Pulmonary artery endothelial cell (primary cell): ENCODE measurements at places on chromosomes 13 and 19.

- no peak for DNase-seq
Observed at GRCh38 chr13:27665333-27665732, 43.6 kb downstream of the POLR1D start.

DNA sequence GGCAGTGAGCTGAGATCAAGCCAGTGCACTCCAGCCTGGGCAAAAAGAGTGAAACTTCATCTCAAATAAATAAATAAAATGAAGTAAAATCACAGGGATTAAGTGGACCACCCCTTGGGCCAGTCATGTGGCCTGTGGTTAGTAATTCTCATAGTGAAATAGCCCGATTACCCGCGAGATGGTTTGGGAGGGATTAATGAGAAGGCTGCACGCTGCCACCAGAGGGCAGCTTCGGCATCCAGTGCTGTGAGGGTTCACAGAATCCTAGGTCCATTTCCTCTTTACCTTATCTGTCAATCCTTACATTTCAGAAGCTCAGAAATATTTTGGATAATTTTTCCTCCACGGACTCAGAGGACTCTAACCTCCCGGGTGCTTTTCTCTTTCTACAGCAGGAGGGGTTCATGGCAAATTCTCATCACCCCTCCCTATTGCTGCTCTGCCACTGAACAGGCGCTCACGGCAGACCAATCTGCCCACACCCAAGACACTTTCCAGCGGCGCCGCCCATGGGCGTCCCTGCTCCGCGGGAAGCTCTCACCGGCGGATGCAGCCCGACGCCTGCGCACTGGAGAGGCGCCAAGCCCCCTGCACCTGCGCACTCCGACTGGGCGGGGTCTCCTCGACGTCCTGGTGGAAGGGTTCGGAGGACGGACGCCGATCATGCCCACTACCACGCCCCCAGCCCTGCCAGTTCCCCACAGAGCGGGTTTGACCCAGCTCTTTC lies 11.0 kb downstream of the ZNF835 start:
- no peak for DNase-seq

DNA sequence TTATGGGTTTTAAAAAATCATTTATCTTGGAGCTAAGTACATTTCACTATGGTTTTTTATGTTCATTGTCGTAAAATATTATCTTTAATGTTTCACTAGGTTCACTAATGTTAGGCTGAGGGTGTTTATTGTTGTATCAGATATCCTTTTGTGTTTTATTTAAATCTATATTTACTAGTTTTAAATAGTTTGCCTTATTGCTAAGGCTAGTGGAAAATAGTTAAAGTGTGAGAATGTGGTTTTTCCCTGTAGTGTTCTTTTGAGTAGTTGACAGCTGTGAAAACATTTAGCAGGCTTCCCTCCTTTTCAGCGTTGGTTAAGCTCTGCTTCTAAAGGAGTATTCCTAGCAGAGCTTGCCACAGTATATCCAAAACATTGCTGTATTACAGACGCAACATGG lies 139.0 kb downstream of the TM9SF2 start:
- DNase-seq, result no peak

DNA sequence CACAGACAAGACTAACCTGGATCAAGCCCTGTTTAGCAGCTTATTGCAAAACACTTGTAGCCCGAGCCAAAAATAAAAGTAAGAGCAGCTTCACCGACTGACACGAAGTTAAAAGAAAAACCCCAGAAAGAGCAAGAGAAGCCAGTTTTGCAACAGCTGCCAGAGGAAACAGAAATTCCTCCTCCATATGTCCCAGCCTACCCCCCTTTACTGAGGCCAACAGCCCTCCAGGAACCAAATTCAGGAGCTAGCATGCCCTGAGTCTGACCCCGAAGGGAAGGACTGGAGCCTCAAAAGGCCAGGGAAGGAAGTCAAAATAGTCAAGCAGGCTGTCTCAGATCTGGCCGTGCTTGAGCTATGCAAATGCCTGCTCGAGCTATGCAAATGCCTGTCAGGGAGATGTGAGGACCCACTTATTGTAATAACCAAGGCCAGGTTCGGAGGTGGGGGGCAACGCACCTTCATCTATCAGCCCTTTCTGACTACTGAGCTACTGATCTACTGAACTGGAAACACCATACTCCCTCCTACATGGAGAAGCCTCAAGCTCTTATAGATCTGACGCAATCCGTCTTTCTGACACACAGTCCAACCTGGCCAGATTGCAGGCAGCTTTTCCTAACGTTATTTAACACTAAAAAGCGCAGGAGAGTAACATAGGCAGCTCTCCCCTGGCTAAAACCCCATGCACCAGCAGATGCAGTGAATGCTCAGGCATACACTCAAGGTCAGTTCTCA lies 6.7 kb downstream of the SIGLEC11 start:
- no peak for DNase-seq

DNA sequence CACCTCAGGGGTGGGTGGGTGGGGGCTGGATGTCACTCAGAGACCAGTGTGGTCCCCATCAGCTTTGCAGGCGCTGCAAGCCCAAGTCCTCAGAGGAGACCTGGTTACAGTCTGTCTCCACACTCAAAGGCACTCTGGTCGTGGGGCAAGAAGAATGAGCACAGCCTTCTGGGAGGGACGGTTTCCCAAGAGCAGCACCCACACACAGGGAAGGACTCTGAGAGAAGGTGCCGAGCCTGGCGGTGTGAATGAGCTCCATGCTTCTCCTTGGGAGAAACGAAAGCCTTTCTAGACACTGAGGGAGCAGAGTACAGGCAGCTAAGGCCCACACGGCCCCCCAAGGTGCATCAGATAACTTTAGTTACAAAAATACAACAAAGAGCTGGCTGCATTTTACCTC lies 473.6 kb downstream of the FOXO1 start:
- no peak for DNase-seq

DNA sequence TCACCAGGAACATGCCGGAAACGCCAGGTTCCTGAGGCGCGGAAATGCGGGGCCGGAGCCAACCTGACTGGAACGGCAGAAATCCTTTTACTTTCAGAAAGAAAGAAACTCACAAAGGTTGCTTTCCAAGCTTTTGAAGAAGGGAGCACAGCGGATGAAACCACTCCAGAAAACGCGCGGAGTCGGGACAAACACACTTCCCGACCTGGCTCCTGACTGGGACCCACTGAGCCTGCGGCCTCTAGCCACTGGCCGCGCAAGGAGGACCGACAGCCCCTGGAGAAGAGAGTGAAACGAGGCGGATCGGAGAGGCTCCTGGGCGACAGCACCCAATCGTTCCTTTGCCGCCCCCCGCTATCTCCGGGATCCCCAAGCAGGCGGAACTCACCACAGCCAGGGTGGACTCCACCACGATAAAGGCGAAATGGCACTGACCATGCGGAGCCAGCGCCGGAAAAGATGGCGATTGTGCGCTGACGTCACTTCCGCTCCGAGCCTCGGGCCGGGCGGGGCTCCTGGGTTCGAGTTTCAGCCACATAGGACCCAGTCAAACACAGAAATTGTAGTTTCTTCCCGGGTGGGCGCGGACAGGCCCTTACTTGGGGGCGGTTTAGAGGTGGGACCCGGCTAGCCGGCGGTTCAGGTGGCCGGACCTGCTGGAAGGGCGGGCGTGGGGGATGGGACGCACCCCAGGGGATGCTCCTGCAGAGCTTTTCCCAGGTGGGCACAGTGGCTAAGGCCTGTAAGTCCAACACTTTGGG lies at the start of gene ZNF121:
Gene ZNF121 (minus strand): TSS at position 432 of the 761 bp plus-strand sequence. CDS start 16,407 bp downstream, outside the sequence.
- DNase-seq, result peak; percentile 40

DNA sequence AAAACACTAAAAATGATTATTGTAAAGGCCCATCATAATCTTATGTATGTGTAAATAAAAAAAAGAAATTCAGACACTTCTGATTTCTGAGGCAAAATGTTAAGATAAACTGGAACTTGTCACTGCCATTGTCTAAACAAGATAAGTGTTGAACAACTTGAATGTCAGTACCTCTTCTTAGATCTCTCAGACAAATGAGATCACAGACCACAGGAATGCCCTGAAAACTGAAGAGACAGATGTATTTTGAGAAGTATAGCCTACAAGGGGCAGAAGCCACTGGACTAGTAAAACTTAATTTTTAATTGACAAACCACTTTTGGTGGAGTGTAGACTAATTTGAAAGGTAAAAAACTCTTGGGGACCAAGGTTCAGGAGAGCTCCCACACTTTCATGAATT lies 375.5 kb upstream of the SLITRK5 start:
- DNase-seq, result no peak

- no peak for DNase-seq
Observed at GRCh38 chr19:5170329-5170745, 170.3 kb downstream of the PTPRS start.

DNA sequence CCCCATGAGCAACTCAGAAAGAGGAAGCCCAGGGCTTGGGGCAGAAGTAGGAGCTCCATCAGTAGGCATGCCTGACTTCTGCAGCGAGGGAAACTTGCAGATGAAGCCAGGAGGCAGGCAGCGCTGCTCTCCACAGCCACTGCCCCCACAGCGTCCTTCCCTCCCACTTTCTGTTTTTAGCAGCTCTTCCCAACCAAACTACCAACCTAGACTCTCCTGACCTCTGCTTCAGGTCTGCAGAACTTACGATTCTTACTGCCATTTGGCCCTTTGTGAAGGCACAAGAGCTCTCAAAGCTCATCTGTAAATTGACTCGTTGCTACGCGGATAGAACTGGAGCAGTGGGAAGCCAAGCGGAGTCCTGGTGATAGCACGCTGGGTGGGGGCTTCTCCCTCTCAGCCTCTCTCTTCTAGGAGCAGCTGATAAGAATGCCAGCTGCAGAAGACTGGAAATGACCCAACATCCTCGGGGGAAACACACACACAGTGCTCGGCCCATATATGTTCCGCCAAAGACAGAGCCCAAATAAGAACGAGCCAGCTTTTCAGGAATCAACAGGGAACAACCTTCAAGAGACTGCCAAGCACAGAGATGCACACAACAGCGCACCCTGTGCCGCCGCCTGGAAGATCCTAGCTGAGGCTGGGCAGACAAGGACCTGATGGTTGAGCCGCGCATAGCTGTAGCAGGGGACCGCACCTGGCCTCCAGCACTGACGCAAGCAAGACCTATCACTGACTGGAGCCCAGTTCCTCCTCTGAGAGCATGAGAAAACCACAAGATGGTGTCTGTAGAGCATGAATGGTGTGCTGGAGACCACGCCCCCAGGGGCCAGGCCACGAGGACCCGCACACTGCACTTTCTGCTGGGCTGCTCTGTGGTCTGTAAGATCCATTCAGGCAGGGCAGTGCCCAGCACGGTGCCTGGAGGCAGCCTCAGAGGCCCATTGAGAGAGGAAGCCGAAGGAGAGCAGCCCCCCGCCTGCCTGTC lies 15.9 kb upstream of the SLC35E1 start:
- DNase-seq, result peak; percentile 26

GRCh38 chr19:9052894-9053293 lies 34.0 kb upstream of the OR1M1 start:
- DNase-seq, result no peak

- DNase-seq, result no peak
Observed at GRCh38 chr19:17654993-17655392, 33.2 kb downstream of the UNC13A start.

GRCh38 chr13:24997367-24997967 lies 98.5 kb upstream of the PABPC3 start:
- DNase-seq, result no peak

DNA sequence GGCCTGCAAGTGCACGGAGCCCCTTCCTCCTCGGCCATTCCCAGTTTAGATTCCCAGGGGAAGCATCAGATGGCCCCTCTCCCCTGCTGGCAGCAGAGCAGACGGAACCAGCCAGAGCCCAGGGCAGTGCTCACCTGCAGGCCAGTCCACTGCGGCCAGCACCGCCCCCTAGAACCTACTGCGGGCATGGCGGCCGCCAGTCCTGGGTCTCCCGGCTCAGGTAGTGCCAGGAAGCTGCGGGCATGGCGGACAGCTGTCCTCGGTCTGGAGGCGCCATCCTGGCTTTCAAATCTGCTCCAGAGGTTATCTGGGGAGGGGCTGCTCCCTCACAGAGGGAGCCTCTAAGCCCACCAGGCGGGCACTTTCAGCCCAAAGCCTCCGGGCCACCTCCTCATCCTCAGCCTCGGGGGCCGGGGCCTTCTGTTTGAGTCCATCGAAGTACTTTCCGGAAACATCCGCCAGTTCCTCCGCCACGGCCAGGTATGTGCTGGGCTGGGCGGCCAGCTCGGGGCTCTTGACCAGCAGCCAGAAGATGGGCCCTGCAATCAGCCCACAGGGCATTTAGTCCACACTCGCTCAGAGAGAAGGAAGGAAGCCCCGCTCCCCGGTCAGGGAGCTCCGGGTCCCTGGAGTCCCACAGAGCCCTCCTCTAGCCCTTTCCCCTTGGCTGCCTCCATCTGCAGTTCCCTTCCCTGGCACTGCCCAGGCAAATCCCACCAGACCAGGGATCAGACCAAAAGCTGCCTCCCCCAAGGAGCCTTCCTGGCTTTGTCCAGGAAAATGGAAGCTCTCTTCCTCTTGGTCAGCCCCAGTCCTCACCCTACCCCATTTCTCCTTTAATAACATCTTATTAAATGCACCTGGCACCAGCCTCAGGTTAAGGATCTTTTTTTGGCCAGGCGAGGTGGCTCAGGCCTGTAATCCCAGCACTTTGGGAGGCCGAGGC lies 7.0 kb upstream of the GP6 start:
- DNase-seq, result no peak

DNA sequence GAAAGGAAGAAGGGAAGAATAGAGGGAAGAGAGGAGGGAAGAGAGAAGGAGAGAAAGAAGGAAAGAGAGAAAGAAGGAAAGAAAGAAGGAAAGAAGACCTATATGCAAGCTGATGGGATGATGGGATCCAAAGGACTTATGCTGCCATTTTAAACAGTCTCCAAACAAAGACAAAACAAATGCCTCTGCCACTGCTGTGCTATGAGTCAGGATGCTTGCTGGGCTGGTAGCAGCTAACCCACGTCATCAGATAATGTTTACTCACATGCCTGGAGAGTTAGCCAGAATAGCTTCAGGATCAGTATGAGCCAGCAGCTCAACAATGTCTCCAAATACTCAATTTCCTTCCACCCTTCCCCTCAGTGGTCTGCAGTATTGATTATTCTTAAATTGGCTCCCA lies 12.0 kb upstream of the ZNF274 start:
- no peak for DNase-seq

DNA sequence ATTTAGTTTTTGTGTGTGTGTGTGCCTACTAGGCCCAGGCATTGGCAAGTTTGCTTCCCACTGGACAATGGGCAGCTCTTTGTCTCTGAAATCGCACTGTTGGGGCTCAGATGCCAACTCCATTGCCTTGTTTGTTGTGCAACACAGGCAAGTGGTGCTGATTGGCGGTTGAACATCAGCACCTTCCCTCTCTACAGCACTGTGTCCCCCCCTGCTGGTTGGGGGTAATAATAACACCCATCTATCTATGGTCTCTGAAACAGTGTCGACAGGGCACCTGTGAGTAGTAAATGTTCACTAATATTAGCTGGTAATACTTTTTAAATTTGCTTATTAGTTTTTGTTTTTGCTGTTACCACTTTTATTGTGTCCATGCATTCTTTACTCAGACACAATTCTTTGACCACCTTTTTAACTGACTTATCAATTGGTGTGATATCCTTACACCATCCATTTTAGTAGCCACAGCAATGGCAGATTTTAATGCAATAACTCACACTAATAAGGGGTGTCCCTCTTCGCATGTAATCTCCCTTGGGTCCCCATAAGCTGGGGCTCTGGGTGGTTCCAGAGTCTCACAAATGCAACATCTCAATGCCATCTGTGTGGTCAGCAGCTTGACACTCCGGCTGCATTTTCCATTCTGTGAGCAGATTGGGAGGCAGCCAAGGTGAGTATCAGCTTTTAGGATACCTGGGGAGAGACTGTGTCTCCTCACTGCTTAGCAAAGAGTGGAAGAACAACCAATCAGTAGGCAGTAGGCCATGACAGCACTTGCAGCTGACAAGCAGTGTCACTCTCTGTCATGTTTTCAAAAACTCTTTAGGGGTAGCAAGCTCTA lies 47.7 kb upstream of the UQCRFS1 start:
- no peak for DNase-seq

GRCh38 chr19:55238030-55238429 lies 9.5 kb upstream of the TMEM86B start:
- no peak for DNase-seq

GRCh38 chr19:8196271-8196927 lies 12.8 kb upstream of the CERS4 start:
- DNase-seq, result no peak
